ENCODE measurements at places on chromosomes 13 and 19.

- DNase-seq, result no peak
Observed at GRCh38 chr19:3968556-3969434, 2.1 kb downstream of the DAPK3 start.

- no peak for DNase-seq
Observed at GRCh38 chr13:91312324-91312723, 35.2 kb upstream of the MIR17HG start.

DNA sequence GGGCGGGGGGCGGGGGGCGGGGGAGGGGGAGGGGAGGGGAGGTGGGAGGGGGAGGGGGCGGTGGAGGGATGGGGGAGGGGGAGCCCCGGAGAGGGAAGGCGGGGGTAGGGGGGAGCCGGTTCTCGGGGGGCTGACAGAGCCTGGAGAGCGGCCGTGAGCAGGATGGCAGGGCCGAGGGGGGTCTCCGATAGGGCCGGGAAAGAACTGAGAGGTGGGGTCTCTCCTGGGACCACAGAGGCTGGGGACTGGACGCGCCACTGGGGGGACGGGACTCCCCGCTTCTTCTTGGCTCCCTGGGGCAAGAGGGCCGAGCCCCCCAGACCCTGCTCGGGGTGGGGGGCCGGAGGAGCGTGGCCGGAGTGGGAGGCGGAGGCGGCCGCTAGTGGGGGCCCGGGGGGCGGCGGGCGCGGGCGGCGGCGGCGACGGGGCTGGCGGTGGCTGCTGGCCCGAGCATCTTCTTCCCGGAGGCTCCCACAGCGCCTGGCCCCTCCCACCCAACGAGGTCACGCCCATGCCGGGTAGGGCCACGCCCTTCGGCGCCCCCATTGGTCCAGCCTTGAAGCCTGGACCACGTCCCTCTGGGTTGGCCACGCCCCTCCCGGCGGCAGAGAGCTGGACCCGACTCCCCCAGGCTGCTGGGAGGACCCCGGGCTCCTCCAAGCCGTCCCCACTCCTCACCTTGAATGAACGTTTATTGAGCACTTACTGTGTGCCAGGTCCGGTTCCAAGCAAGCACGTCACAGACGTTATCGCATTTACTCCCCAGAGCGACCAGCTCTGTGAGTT, at the start of gene NOVA2:
Gene NOVA2, minus strand, starts transcription at position 313 of the 786 bp plus-strand sequence. CDS start 514 bp downstream, outside the sequence.
- peak; percentile 73 for DNase-seq

GRCh38 chr19:14350302-14350701, 30.9 kb upstream of the ADGRE5 start:
- DNase-seq, result no peak

DNA sequence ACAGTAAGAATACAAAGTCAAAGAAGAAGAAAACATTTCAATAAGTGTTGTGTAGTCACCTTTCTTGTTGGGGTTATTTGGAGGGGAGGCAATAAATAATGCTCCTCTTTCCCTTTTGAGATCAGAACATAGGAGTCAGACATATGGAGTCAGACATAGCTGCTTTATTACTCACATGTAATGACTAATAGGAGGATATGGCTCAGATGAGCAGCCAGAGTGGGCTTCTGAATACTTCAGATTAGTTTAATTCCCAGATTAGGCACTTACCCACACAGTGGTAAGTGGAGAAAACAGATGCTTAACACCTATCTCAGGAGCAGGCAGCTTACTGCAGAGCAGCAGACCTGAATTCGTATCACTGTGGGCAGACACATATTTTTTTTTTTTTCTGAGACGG, 31.7 kb upstream of the C1QTNF9B start:
- no peak for DNase-seq

DNA sequence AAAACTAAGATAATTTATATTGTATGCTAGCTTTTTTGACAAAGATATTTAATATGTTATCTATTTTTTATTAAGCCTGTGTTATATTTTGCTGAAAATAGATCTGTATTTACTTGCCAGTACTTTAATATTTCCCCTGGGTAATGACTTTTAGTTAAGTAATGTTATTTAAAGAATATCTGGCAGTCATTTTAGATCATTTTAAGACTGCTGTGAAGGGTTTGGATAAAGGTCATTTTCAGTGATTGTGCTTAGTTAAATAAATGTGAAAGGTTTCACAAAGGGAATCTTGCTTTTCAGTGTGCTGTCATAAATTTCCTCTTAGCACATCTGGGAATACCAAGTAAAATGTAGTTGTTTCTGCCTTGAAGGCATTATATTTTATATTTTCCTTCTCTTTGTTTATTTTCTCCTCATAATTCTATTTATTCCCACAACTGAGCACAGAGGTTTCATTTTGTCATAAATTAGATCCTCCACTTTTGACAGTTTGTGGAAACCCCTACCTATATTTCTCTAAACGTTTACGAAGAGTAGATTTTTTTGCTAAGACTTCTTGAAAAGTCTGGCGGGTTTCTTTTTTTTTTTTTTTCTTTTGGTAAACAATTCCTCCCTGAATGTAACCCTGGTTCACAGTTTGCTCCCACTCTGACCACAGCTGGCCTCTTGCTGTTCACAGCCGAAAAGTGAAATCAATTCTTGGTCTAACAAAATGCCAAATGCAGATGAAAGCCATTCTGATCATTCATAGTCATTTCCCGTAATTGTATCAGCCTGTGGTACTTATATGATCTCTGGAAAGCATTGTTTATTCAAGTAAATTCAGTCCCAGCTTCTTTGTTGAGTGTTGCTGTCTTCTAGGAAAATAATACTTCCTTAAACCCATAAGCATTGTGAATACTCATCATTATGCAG, 87.8 kb downstream of the MAB21L1 start:
- DNase-seq, result no peak

DNA sequence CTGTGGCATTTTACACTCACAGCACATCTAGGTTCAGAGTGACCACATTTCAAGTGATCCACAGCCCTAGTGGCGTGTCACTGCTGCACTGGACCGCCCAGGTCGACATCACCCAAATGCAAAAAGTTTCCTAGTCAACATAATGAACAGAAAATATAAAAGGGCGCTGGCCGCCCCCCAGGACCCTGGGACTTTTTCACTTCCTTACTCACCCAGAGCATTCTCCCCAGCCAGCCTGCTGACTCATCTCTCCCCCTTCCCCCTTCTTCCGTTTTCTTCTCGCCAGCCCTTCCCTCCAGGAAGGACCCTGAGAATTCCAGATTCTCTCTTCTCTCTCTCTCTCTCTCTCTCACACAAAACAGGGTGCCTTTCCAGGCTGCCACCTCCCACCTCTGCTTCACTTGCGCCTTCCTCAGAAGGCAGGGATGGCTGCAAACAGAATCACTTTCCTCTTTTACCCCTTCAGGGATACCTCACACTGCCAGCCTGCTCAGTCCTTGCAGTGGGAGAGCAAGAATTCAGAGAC, 21.0 kb upstream of the GRWD1 start:
- DNase-seq, result no peak

GRCh38 chr13:73162912-73163911, 104.4 kb downstream of the KLF5 start:
- DNase-seq, result no peak

GRCh38 chr13:31903111-31903815, 128.3 kb upstream of the FRY start:
- DNase-seq, result no peak

- no peak for DNase-seq
Observed at GRCh38 chr19:29239213-29239776, 26.3 kb upstream of the UQCRFS1 start.
